Left cardiac atrium (tissue), 4 donors: ENCODE measurements at places on chromosomes 3 and 15. TPM values are rescaled to one million over a fixed set of nuclear protein-coding genes. Genes with fewer than 3 reads are reported as not detected.

GRCh38 chr3:157091083-157091833 lies 68.7 kb downstream of the CCNL1 start:
- DNase-seq, result no peak

DNA sequence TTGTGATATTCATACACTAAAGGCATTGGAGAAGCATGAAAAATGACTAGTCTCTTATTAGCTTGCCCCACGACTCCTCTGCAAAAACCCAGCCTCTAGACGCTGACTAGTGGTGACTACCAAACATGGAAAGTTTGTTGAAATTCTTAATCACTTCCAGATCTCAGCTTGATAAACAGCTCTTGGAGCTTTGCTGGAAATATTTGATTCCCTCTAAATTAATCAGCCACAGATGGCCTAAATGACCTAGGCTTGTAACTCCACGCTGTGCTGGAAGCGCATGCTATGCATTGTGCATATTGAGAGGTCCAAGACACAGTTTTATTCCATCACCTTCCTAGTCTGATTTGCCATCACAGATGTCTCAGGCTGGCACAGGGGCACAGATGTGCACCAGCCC lies 244.7 kb upstream of the ST8SIA2 start:
- no peak for DNase-seq

DNA sequence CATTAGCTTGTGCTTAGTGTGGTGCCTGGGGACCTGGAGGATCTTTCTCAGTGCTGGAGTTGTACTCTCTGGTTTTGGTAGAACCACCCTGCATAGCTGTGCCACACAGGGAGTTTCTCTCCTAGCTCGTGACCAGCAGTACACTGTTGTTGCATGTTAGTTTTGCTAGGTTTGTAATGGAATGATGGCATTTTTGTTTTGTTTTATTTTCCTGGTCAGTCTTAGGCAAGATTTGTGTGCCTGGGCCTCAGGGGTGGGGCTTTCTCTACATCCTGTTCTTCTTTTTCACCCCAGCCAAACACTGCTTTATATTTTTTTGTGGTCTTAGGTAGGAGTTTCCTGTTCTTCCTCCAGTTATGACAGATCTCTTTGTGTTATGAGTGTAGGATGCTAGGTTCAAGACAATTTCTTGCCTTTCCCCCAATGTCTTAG lies 534.5 kb upstream of the KCNMB2 start:
- no peak for DNase-seq

DNA sequence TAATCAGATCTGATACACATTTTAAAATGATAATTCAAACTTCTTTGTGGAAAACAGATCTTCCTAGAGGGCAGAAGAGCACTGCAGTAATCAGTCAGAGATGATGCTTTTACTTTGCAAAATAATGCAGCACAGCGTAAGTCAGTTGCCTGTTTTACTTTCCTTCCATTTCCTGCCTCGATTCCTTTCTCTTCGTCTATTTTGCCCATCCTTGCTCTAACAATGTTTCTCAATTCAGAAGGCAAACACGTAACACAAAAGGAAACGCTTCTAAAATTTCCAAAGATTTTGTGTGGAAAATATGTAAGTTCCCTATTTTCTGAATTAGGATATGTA lies 119.9 kb downstream of the P3H2 start:
- no peak for DNase-seq

GRCh38 chr15:25830844-25831451 lies 32.2 kb downstream of the ATP10A start:
- DNase-seq, result peak; percentile 56

GRCh38 chr15:26525096-26525495 lies 247.8 kb downstream of the GABRB3 start:
- no peak for DNase-seq

CHMP2B gene
- total RNA-seq, result 27.0 TPM
